ENCODE measurements at places on chromosomes 5 and 9.

DNA sequence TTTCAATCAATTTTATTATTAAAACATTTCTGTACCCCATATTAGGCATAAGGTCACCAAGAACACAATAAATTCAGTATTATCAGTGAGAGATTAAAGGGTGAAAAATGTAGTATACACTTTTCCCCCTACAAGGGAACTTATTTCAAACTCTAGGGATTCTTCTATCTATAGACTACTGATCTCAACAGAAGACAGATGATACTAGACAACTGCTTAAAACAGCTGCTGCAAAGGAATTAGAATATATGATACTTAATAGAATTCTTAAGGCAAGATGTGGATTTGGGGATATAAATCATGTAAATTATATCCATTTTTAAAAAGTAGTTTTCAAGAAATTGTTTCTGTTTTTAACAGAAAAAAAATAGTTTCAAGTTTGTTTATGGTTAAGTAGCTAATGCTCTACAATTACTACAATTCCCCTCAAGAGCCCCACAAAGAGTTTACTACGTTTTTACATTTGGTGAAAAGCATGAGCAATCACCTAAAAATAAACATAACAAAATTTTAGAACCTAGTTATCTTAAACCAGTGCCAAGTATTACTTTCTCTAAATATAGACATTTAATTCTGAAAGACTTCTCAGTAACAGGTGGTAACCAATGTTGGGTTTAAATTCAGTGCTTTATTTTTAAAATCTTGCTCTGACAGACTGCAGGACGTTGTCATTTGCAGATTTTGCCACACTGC is 6.0 kb downstream of the KIF24 start:
- DNase-seq: no peak

- no peak for DNase-seq
These were observed 1.3 kb downstream of the SLC35D2 start for GRCh38 chr9:96382175-96382574.

GRCh38 chr5:14595189-14595588 is 13.6 kb downstream of the OTULINL start:
- peak; percentile 43 for DNase-seq

DNA sequence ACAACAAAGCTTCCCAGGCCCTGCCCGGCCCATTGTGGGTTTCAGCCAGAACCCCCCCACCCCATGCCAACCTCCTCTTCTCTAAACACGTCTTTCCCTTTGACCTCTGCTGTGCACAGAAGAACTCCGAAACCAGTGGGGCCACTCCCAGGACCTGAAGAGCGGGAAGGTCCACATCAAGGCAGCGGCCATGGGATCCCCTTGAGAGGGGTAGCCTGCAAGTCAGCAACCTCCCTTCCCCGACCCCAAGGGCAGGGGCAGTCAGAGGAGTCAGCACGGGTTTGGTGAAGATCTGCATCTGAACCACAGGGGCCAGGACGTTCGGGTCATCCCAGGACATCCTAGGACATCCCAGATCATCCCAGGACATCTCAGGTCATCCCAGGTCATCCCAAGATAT is 379.9 kb upstream of the IRX4 start:
- DNase-seq: no peak

All from stimulated activated naive CD8-positive, alpha-beta T cell treated with anti-CD3 and anti-CD28 coated beads, Interleukin-15, amount 100 ng/mL, for 72 hours (primary cell).